SJSA1 (cell line): ENCODE measurements at places on chromosomes 7 and 10.
A peak's percentile ranks its signal among the peaks of the same experiment; 100 is the strongest.

DNA sequence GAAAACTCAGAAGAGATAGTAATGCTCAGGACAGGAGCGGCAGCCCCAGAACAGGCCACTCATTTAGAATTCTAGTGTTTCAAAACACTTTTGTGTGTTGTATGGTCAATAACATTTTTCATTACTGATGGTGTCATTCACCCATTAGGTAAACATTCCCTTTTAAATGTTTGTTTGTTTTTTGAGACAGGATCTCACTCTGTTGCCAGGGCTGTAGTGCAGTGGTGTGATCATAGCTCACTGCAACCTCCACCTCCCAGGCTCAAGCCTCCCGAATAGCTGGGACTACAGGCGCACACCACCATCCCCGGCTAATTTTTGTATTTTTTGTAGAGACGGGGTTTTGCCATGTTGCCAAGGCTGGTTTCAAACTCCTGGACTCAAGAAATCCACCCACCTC is 65.9 kb upstream of the CAPZA2 start:
- no peak for DNase-seq

DNA sequence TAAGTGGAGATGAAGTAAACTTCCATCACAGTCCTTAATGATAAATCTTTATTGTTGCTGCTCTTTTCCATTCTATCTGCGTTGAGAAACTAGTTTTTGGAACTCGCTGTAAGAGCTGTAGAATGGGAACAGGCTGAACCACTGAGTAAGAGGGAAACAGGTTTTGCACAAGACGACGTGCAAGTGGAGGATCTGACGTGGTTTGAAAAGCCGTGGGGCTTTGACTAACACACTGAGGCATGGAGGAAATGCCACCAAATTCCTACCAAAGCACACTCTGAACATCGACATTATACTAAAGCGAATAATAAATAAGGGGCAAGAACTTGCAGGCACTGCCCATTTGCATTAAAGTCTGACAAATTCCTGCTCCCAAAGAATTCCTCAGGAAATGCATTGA is 160.6 kb downstream of the KLF6 start:
- peak; percentile 66 for DNase-seq

GRCh38 chr7:16433568-16434122 is 12.3 kb upstream of the CRPPA start:
- DNase-seq: no peak

- no peak for DNase-seq
Observed at GRCh38 chr10:104333728-104334373, 4.4 kb downstream of the ITPRIP start.

DNA sequence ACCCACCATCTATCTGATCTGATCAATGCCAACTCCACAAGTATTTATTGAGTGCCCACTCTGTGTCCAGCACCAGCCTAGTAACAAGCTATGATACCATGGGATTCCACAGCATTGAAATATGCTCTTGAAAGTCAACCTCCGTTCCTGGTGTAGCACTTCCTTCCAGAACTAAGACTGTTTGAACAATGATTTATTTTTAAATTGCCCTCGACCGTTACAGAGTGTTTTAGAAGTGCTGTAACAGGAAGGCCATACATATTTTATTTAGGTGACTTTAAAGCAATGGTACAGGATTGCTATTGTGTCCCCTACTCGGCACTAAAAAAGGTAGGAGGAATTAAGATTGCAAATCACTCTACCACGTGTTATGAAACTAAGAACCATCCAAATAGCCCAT is 225.6 kb downstream of the TEX36 start:
- DNase-seq: no peak

GRCh38 chr10:46250481-46250880 is 36.3 kb upstream of the ANTXRL start:
- DNase-seq: no peak

- peak; percentile 40 for DNase-seq
Observed at GRCh38 chr7:90455163-90456030, 14.0 kb upstream of the PTTG1IP2 start.

GRCh38 chr7:1906087-1906830 is 236.2 kb downstream of the ELFN1 start:
- DNase-seq: no peak

- DNase-seq: peak; percentile 88
Observed at GRCh38 chr7:2523941-2524807, 4.6 kb downstream of the LFNG start.

DNA sequence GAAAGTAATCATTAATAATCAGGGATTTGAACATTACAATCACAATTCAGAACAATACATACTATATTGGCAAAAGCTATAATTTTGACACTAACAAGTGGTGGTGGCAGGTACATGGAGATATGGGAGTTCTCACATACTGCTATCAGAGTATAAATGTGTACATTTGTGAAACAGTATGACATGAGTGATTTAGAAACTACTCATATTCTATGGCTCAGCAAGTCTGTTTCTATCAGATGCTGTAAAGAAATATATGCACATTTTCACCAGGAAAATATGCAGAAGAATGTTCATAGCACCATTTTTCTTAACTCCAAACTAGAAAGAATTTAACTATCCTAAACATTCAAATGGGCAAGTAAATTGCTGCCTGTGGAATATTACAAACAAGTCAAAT is 620.0 kb downstream of the SH2D4B start:
- DNase-seq: no peak

DNA sequence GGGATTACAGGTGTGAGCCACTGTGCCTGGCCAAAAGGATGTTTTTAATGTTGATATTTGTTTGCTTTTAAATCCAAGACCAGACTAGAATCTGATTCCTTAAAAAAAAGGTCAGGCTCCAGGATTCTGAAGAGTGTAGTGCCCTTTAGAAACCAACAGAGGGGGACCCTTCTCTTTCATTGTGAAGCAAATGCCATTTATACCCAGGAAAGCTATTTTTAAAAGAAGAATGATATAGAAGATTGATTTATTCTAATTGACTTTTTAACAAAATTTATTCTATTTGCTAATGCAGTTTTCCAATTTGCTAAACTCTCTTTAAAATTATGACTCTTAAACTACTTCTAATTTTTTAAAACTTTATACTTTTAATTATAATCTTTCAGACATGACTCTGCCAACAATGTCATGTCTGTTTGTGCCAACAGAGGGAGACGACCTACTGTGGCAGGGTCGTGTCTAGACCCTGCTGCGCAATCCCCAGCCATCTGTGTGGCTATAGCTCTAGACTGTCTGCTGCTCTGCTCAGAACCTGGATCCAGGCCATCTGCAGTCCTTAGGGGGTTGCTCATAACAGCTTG is 201.0 kb upstream of the IMMP2L start:
- DNase-seq: no peak

DNA sequence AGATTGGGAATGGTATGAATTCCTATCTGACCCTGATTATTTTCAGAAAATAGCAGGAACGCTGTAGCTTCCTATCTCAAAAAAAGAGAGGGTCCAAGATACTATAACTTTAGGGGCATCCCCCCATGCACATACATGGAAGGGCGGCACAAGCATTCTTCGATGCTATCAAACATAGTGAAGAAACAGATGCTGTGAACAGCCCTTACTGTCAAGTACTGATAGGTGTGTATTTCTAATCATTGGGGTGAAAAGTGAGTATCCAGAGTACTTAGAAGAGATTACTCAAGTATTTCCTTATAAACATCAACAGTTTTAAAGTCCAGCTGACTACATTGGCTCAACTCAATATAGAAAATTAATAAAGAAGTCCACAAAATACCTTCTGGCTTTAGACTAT is 17.0 kb upstream of the NUP42 start:
- no peak for DNase-seq

DNA sequence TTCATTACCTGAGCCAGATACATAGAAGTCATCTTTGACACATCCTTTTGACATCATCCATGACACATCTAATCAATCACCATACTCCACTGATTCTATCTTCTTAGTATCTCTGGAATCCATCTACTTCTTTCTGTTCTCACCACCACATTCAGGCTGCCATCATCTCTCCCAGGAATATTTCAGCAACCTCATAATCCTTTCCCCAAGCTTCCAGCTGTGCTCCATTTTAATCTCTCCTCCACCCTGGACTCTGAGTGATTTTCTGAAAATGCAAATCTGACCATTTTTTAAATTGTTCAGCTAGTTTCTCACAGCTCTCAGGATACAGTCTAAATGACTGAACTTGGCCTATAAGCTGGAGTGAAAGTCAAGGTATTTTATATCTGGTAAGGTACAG is 2.5 kb upstream of the BTRC start:
- DNase-seq: no peak

GRCh38 chr10:12559578-12560178 is 210.3 kb downstream of the CAMK1D start:
- DNase-seq: no peak

DNA sequence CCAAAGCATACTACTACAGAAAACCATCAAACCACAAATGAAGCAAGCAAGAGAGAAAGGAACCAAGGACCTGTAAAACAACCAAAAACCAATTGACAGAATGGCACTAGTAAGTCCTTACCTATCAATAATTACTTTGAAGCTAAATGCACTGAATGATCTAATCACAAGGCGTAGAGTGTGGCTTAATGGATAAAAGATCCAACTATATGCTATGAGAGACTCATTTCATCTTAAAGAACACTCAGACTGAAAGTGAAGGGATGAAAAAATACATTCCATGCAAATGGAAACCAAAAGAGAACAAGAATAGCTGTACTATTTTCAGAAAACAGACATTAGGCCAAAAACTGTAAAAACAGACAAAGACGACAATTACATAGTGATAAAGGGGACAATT is 70.7 kb downstream of the CRPPA start:
- DNase-seq: no peak

- DNase-seq: no peak
Observed at GRCh38 chr10:20962165-20962564, 65.1 kb upstream of the NEBL start.

- DNase-seq: peak; percentile 72
Observed at GRCh38 chr10:30820261-30820991, 190.9 kb upstream of the LYZL2 start.

DNA sequence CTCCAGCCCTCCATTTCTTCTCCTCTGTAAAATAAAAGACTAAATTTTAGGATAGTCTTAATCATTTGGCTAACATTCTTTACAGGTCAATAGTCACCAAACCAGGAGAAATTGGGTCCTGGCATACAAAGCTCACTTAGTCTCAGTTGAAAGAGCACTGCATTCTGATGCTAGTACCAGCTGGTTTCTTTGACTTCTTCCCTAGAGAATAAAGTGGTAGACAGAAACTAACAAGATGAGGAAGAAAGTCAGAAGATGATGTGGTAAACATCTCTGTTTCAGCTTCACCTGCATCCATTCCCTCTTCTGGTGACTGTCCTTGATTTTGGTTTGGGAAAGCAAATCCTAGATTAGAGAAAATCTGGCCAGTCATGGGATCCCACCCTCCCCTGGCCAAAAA is 37.2 kb downstream of the NKX2-3 start:
- no peak for DNase-seq

DNA sequence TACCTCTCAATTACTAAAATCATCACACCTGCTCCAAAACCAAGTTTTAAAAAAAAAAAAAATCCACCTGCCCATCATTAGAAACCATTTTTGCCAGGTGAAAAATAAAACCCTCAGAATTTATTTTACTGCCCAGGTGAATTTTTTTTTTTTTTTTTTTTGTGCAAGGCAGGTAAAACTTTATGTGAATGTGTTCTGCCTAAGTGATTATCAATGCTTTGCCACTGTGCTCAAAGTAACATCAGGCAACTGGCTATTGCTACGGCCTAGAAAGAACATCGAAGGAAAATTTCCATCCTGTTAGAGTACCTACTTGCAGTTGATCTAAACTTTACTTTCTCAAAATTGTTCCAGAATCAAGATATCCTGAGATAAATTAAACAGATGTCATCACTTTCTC is 512.1 kb downstream of the PARD3 start:
- DNase-seq: no peak

GRCh38 chr10:17162828-17163227 is 33.2 kb upstream of the CUBN start:
- no peak for DNase-seq

DNA sequence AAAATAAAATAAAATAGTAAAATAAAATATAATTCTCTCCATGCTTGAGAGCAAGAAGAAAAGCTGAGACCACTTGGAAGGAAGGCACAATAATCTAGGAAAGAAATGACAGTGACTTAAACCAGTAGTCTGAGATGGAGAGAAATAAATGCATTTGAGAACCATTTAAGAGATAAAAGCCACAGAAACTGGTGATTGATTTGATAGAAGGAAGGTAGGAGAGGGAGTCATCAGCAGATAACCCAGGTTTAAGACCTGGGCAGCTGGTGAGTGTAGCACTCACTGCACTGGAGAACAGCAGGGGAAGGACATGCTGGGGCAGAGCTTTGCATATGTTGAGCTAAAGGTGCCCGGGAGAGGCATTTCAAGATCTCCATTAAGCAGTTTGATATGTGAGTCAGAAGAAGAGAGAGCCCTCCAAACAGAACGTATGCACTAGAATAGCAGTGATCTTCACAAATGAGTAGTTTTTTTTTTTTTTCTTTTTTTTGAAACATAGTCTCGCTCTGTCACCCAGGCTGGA is 268.0 kb downstream of the DYNC1I1 start:
- no peak for DNase-seq

- no peak for DNase-seq
Observed at GRCh38 chr10:60733517-60733822, 44.8 kb upstream of the CDK1 start.

DNA sequence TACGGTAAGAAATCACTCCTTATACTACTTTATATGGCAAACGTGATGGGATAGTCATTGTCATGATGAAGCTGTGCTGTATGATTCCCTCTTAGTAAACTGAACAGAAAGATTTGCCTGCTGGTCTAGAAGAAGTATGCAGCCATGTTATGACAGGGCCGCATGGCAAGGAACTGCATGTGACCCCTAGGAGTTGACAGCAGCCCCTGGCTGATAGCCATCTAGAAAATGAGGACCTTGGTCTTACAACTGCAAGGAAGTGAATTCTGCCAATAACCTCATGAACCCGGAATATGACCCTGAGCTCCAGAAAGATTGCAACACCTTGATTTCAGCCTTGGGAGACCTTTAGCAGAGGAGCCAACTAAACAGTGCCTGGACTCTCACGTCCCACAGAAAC is 193.3 kb downstream of the SEMA3E start:
- no peak for DNase-seq
